RCC 7860 (cell line): ENCODE measurements at places on chromosomes 3 and 15.
A peak's percentile ranks its signal among the peaks of the same experiment; 100 is the strongest.

GRCh38 chr3:182019926-182020325, 308.2 kb downstream of the SOX2 start:
- DNase-seq = no peak

DNA sequence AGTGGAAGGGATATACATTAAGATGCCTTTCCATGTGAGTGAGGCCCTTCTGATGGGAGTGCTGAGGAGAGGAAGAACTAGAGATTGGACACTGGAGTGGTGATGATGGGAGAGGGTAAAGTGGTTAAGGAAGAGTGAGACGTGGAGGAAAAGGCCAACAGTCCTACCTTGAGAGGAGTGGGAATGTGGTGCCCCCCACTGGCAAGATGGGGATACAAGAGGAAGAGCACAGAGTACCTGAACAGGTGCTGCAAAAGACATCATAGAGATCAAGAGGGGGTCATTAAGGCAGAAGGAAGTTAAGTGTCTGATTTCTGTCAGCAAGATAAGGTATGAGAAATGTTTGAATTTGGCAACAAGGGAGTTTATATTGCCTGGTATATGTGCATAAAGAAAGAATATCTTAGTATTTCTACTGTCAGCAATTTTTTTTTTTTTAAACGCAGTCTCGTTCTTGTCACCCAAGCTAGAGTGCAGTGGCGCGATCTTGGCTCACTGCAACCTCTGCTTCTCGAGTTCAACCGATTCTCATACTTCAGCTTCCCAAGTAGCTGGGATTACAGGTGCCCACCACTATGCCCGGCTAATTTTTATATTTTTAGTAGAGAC, 34.0 kb downstream of the ARIH2 start:
- DNase-seq = no peak

GRCh38 chr3:147757866-147758265, 348.7 kb downstream of the ZIC1 start:
- DNase-seq = no peak

GRCh38 chr3:168141405-168141998, 45.8 kb upstream of the GOLIM4 start:
- DNase-seq = no peak

DNA sequence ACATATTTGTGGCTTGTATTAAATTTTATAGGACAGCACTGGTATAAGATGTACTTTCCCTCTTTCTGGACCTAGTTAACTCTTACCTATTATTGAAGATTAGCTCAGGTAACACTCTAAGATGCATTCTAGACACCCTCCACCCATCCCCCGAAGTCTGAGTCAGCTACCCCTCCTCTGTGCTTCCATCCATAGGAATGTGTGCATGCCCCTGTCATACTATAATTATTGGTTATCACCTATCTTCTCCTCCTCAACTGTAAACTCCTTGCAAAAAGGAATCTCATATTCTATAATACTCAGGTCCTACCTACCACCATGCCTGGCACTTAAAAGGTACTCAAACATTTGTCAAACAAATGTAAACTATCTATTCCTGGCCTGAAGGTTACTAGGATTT, 3.0 kb downstream of the PEAK1 start:
- DNase-seq = no peak

DNA sequence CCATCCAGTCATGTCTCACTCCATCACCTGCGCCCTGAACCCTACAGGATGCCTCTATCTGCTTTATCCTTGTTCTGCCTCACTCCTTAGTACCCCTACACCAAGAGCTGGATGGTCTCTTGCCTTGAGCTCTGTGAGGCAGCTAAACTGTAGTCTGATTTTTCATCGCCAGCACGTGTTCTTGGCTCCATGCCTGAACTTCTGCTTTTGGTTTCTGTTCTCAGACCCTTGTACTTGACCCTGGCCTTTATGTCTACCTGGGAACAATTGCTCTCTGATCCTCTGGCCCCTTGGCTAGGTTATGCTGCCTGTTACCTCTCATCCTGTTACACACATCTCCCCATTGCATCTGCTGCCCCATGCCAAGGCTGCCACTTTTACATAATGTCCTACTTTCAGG, 318.0 kb upstream of the LMCD1 start:
- DNase-seq = no peak

- DNase-seq = no peak
Observed at GRCh38 chr15:57656434-57656833, 50.1 kb upstream of the POLR2M start.

DNA sequence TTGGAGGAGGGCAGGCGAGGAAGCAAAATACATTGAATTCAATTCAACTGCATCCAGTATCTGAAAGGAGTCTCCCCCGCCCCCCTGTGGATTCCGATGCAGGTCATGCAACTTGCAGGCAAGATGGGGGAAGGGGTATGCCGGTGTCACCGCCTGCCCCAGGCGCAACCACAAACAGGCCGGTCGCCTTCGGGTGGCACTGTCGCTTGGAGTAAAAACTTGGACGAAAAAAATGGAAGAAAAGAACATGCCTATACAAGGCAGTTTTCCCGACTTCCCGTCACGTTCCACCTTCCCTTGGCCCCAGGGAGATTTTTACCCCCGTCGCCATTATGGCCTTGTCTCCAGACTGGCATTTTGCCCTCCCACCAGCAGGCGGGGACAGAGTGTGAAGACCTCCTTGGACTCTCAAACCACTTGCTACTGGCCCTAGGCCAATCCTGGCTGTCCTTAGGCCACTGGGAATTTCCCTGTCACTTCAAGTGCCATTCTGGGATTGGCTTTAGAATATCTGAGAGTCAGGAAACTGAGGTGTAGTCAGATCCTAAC, 1.6 kb upstream of the NTRK3 start:
- DNase-seq = peak; percentile 44

GRCh38 chr3:45468326-45468725, 80.0 kb downstream of the LARS2 start:
- no peak for DNase-seq

DNA sequence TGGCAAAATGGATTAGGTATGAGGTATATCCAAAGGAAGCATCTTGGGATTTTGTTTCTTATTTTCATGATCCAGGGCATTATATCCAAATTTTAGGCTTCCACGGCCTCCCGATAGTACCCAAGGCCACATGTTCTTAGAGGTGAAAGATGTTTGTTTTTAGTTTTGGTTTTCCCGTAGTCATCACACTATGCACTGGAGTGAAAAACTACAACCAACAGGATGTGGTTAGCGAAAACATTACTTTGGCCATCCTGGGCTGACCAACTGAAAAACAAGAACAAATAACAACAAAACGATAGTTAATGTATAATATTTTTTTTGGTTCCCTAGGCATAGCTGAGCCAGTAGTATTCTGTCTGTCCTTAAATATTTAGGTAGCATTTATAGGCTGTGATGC, 749.7 kb downstream of the GRM7 start:
- no peak for DNase-seq

DNA sequence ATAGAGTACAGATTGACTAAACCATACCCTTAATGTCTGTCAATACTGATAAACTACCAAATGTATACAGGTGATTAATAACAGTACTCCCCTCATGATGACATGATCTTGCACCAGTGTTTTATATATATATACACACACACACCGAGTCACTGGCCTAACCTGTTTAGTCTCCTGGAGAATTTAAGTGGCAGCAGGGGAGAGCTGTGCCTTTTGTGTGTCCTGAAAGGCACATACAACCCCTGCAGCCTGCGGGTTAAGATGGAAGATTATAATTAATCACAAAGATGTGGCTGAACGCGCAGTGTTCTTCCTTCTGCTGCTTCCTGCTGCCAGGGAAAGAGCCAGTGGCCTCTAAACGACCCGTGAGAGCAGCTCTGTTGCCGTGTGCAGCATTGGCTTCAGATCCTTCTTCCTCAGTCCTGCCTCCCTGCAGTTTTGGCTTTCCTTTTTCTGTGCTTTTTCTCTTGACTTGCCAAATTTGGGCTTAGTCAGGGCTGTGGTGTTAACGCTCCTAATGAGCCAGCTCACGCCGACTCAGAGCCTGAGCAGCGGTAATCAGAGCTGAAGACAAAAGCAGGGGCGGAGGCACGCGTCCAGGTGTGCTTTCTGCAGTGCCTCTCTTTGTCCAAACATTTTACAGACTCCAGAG, 42.5 kb upstream of the UBE3A start:
- DNase-seq = no peak

DNA sequence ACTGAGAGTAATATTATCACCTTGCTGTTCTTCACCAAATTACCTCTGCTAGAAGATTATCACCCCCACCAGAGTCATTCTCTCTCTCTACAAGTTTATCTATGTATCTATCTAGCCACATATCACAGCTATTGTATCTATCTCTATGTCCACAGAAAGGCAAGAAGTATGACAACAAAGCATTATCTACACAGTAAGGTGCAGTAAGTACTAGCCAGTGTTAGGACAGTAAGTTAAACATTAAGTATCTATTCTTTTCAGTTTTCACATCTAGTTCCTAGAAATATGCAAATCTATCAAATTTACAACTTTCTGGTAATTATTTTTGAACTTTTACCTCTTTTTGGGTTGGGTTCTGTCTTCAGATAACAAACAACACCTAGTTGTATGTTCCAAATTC, 26.5 kb upstream of the XXYLT1 start:
- no peak for DNase-seq

GRCh38 chr3:30680789-30681648, 74.6 kb downstream of the TGFBR2 start:
- DNase-seq = no peak

DNA sequence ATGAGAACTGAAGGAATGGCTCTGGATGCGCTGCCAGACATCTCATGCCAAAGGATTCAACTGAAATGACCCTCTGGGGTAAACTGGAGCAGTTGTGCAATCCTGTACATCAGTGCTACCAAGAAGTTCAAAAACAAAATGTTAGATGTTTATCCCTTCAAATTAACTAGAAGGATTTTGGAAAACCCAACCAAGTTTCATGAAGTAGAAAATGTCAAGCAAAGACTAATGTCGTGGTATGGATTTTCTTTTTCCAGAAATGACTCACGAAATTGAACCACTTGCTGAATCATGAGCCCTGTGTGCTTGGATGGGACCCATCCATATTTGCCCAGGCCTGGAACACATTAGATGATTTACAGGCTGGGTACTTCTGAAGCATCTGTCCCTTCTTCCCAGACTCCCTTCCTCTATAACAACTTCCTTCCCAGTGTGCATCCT, 101.6 kb downstream of the LRTM1 start:
- DNase-seq = no peak

DNA sequence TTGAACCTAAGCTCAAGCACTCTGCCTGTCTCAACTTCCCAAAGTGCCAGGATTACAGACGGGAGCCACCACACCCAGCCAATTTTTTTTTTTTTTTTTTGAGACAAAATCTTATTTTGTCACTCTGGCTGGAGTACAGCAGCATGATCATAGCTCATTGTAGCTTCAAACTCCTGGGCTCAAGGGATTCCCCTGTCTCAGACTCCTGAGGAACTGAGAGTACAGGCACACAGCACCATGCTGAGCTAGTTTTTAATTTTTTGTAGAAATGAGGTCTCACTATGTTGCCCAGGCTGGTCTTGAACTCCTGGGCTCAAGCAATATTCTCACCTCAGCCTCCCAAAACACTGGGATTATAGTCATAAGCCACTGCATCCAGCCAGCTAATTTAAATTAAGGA, 36.8 kb upstream of the SUCLG2 start:
- no peak for DNase-seq

- peak; percentile 97 for DNase-seq
Observed at GRCh38 chr3:149575961-149576564, 81.8 kb downstream of the WWTR1 start.

DNA sequence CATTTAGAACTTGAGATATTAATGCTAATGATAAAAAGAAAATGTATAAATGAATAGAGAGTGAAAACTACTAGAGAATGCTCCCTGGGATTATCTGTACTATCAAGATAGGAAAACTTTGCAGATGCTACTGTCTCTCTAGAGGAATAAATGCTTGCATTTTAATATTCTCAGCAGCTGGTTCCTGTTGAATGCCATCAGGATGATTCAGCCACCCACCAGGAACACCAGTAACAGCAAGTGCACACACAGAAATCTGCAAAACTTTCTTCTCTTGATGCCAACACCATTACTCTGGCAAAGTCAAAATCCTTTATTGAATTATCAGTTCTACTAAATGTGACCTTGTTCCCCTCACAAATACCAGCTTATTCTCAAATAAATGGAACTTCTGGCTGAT, 148.4 kb downstream of the TIGIT start:
- peak; percentile 11 for DNase-seq

- no peak for DNase-seq
Observed at GRCh38 chr3:154071146-154071545, 50.0 kb upstream of the ARHGEF26 start.

DNA sequence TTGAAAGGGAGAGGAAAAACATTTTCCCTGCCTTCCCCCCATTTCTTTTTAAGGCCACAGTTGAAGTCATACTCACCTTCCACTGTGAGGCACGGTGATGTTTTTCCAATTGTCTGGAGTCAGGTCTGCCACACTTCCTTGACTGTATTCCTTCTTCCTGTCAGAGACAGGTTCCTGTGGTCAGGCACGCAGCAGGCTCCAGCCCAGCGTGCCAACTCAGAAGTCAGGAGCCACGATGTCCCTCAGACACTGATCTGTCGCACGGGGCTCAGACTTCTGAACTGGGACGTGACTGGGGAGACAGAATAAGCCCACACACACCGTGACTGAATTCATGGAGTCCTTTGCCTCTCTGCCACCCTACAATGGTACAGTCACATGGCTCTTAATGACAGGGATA, 41.2 kb upstream of the ADAMTS9 start:
- DNase-seq = peak; percentile 35

GRCh38 chr3:420584-420983, 224.0 kb downstream of the CHL1 start:
- DNase-seq = no peak

- DNase-seq = no peak
Observed at GRCh38 chr15:33729653-33730052, 238.6 kb upstream of the CHRM5 start.

GRCh38 chr3:58025837-58026569, 17.8 kb downstream of the FLNB start:
- peak; percentile 24 for DNase-seq

DNA sequence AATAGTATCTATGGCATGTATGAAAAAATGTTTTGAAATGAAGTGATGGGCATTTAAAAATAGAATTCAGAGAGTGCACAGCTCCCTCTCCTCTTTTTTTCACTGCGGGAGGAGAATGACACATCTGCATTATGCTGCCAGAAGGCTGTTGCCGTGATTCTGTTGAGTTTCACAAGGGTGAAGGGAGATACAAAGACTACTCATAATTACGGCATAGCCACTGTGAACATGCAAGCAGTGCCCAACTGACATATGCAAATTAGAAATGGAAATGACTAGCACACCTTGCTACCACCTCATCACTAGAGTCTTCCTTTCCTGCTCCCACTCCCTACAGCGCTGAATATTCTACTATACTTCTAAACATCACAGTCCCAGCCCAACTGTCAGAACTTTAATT, 20.1 kb downstream of the IFT57 start:
- DNase-seq = no peak
